HCEC 1CT (cell line): ENCODE measurements at places on chromosomes 13 and 19.
A peak's percentile ranks its signal among the peaks of the same experiment; 100 is the strongest.

- no peak for DNase-seq
These were observed 94.1 kb downstream of the STK24 start for GRCh38 chr13:98482476-98483444.

DNA sequence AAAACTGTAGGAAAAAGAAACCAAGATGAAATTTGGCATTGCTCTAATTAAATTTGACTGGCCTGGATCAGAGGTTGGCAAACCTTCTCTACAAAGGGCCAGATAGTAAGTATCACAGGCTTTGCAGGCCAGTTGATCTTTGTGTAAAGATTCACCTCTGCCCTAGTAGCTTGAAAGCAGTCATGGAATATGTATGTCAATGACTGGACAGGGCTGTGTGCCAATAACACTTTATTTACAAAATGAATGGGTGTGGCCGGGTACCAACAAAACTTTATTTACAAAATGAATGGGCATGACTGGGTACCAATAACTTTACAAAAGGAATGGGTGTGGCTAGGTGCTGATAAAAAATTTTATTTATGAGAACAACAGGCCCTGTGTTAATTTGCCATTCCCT lies 20.0 kb downstream of the SIN3B start:
- peak; percentile 68 for DNase-seq

DNA sequence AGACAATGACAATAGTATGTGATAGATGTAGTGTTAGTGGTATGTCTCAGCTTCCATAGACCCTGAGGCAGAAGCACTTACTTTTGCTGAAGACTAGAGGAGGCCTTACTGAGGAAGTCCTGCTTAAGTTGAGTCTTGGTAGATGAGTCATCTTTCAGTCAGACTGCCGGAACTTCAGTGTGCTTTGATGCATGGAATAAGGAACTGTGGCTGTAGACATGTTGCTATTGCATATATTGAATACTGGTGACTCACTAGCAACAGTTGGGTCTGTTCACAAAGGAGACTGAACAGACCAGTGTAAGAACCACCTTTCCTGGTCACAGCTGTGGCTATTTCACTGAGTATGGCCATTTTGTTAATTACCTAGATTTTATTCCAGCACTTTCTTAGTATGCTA lies 1000.6 kb downstream of the OLFM4 start:
- DNase-seq: no peak

GRCh38 chr13:88526186-88526852 lies 855.1 kb downstream of the SLITRK5 start:
- DNase-seq: peak; percentile 7

DNA sequence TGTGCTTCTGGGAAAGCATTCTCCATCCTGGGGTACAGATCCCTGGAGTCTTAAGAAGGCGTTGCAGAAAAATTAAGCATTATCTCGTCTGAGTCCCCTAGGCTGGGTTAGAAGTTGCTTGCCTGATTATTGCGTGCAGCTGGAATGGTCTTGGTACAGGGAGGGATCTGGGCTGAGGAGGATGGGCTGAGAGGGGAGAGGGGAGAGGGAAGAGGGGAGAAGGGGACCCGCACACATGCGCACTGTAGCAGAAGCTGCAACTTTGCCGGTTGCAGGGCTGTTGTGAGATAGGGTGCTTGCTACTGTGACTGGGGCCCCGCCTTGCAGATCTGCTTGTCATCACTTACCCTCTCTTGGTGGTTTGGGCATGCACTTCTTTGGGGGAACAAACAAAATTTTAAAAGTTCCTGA lies 316.8 kb downstream of the DLEU7 start:
- DNase-seq: no peak

DNA sequence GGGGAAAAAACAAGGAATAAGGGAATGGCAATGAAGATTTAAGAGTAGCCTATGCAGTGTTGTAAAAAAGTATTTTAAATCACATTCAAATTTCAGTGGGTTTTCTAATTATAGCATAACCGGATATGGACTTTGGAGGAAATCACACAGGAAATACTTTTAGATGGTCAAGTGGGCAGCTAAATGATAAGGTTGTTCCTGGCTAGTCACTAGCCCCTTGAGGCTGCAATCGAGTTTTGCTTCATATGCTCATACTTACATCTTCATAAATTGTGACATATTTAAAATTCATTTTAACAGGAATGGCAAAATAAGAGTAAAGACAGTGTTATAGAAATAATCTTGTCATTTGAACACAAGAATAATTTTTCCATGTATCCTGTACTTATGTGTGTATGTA lies 88.9 kb downstream of the WDFY2 start:
- no peak for DNase-seq

- DNase-seq: no peak
These were observed 14.6 kb downstream of the PLD3 start for GRCh38 chr19:40363069-40363468.

DNA sequence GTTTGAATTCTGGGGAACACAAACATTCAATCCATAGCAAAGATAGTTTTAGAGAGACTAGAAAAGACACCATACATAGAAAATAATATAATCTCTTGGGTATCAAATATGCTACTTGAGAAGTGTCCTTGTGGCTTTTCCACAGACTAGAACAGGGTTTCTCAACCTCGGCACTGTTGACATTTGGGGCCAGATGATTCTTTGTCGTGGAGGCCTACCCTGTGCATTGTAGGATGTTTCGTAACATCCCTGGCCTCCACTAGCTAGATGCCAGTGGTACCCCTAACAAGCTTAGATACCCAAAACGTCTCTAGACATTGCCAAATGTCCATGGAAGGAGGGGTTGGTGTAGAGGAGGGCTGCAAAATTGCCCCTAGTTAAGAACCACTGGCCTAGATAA lies 2.2 kb upstream of the ESD start:
- DNase-seq: no peak

- no peak for DNase-seq
These were observed 3.4 kb downstream of the MBNL2 start for GRCh38 chr13:97225533-97225932.

GRCh38 chr19:49949742-49950589 lies 11.0 kb downstream of the SIGLEC11 start:
- no peak for DNase-seq

GRCh38 chr19:39474139-39474620 lies 6.5 kb upstream of the TIMM50 start:
- DNase-seq: no peak

DNA sequence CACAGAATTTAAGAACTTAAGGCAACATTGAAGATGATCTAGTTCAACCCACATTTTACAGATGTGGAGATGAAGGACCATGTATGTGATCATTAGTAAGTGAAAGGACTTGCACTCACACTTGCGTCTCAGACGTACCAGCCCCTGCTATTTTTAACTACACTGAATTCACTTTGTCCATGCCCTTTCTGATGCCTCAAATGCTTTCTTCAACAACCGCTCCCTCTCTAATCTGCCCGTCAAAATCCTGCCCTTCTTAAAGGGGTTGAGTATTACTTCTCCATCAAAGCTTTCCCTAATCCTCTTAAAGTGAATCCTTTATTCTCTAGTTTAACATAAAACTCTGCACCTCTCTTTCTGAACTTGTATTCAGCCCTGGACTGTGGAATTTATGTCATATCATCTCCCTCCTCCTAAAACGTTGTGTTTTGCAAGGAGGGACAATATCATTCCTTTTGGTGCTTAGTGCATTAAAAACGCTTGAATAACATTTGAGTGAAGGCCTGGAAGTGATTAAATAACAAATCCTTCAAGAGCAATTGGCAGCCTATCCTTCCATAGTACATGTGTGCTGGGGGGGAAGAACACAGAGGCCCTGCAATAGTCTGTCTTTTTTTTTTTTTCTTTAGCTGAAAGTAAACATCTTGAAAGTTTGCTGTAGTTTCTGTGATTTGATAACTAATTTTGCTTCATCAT lies 493.3 kb downstream of the LMO7 start:
- DNase-seq: no peak

DNA sequence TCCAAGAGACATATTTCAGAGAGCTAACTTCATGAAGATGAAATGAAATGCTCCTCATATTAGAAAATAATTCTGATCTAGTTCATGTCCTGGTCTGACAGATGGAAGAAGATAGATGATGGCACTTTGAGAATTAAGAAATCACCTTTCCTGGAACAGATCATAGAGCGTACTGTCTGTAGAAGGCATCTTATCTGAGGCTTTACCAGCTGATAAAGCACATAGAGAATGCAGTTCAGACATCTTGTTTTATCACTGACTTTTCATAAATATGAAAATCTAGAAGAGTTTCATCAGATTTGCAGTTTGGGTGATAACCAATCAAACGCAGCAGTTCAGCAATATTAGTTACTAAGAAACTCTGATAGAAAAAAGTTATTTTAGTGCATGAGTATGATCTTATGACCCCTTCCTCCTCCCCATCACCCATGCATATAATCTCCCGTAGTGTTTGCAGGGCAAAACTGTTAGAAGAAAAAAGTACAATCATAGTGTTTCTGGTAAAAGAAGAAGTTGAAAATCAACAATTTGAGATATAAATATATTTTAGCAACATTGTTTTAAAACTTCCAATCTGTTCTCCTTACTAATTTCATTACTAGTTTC lies 585.2 kb downstream of the PCDH9 start:
- no peak for DNase-seq

GRCh38 chr13:47268270-47268669 lies 371.4 kb upstream of the HTR2A start:
- DNase-seq: no peak

GRCh38 chr19:11023710-11024109 lies 62.9 kb downstream of the SMARCA4 start:
- no peak for DNase-seq

- DNase-seq: no peak
These were observed 624.1 kb upstream of the MIR17HG start for GRCh38 chr13:90723381-90723780.

GRCh38 chr19:8209462-8210378 lies 550 bp downstream of the CERS4 start:
- DNase-seq: no peak

- no peak for DNase-seq
These were observed 34.8 kb downstream of the CYP2B6 start for GRCh38 chr19:41025871-41026270.

GRCh38 chr13:23941211-23941610 lies 43.9 kb upstream of the C1QTNF9B start:
- DNase-seq: no peak

GRCh38 chr13:98377635-98378378 lies 199.1 kb downstream of the STK24 start:
- DNase-seq: no peak

GRCh38 chr13:40565282-40566148 lies 100.9 kb downstream of the FOXO1 start:
- DNase-seq: no peak

- DNase-seq: no peak
These were observed 309.8 kb downstream of the OXGR1 start for GRCh38 chr13:96684469-96684868.

DNA sequence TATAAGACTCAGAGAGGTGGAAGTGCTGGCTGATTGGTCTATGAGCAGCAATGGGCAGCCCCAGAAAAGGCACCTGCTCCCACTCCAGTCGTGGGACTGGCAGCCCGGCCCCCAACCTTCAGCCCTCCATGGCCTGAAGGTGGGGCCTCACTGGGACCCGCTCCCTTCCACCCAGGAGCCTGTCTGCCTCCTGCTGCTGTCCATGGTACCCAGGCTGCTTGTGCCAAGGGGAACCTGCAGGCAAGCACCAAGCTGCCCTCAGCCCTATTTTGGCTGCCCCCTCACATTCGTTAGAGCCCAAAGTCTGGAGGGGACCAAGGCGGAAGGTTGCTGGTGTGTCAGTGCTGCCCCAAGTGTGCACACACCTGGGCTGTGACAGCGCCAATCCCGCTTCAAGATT lies 2304.9 kb downstream of the PCDH9 start:
- no peak for DNase-seq

DNA sequence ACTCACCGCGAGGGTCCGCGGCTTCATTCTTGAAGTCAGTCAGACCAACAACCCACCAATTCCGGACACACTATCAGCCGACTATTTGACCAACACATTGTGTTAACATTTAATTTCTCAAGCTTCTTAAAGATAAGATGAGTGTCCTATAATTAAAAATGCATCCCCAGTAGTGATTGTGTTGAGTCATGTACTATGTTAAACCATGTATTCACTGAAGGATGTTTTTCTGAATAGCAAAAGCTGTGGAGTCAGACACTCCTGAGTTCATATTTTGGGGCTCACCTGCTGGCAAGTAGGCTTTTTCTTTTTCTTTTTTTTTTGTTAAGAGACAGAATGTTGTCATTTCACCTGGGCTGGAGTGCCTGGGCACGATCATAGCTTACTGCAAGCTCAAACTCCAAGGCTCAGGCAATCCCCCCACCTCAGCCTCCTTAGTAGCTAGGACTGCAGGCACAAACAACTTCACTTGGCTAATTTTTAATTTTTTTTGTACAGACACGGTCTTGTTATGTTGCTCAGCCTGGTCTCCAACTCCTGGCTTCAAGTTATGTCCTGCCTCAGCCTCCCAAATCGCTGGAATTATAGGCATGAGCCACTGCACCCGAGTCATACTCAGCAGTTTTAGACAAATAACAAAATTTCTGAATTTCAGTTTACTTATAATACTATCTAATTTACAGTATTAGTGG lies 606.9 kb downstream of the PCDH9 start:
- no peak for DNase-seq

GRCh38 chr19:38547421-38547820 lies 70.3 kb downstream of the MAP4K1 start:
- no peak for DNase-seq

DNA sequence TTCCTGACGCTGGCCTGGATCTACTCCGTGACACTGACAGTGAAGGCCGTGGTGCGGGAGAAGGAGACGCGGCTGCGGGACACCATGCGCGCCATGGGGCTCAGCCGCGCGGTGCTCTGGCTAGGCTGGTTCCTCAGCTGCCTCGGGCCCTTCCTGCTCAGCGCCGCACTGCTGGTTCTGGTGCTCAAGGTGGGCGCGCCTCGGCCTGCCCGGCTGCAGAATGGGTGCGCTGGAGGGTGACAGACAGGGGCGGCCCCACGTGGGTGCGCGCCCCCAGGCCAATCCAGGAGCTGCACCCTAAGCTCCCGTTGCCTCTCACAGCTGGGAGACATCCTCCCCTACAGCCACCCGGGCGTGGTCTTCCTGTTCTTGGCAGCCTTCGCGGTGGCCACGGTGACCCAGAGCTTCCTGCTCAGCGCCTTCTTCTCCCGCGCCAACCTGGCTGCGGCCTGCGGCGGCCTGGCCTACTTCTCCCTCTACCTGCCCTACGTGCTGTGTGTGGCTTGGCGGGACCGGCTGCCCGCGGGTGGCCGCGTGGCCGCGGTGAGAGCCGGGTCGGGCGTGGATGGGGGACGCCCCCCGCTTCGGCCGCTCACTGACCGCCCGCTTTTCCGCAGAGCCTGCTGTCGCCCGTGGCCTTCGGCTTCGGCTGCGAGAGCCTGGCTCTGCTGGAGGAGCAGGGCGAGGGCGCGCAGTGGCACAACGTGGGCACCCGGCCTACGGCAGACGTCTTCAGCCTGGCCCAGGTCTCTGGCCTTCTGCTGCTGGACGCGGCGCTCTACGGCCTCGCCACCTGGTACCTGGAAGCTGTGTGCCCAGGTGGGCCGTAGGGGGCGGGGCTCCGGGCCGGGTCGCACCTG lies 7.2 kb downstream of the ABCA7 start:
- DNase-seq: no peak

DNA sequence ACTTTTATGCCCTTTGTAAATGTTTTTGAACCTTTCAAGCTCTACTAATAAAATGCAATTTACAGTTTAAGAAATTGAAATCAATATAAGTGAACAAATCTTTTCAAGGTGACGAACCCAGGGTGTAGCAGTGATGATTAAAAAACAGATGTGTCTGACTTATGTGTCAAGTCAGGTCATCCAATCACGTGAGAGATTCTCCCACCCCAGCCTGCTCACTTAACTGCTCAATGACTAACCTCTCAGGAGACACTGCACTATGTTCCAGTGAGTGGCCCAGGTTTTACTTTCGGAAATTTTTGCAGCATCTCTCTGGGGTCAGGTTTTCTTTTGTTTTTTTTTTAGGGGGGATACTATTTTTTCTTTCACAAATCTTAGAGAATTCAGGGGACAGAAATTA lies 60.7 kb downstream of the ZNF429 start:
- DNase-seq: no peak
